ENCODE measurements at places on chromosomes 7 and 10.

- DNase-seq: no peak
Measured at GRCh38 chr7:18450019-18450418, 45.5 kb upstream of the HDAC9 start.

GRCh38 chr7:49397750-49398149 lies 375.7 kb upstream of the VWC2 start:
- no peak for DNase-seq

GRCh38 chr10:32937911-32938424 lies 20.1 kb downstream of the ITGB1 start:
- no peak for DNase-seq

DNA sequence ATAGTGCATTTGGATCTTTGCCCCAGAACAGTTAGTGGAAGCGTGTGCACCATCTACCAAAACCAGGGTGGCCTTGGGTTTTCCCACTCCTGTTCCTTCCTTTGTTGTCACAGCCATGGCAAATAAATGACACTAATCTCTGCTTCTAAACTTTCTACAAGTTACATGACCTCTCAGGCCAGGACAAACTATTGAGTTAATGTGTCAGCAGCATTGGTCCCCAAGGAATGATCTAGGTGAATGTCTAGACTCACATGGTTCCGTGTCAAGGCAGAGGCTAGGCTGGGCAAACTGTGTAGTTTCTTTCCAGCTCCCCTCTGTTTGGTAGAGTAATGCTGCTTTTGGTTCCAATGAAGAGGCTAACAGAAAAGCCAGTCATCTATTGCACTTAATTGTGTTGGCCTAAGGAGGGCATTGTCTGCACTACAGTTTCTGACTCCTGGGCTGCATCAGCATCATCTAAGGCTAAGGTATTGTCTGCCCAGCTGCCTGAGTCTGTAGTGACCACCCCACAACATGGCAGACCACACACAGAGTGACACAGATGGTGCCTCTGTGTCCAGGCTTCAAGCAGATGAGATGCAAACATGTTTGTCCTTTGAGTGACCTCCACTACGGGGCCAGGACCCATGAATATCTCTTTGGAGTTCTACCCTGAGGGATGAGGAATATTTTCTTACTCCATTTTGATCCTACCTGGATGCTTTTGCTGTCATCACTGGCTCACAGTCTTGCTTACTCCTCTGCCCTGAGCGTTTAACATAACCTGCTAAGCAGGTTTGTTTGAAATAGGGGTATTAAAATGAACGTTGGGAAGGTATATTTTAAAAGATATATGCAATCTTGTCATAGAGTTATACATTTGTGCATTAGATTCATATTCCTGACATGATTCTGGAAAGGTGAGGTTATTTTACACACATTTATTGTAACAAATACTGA lies 1.7 kb downstream of the CYP3A4 start:
- DNase-seq: no peak

DNA sequence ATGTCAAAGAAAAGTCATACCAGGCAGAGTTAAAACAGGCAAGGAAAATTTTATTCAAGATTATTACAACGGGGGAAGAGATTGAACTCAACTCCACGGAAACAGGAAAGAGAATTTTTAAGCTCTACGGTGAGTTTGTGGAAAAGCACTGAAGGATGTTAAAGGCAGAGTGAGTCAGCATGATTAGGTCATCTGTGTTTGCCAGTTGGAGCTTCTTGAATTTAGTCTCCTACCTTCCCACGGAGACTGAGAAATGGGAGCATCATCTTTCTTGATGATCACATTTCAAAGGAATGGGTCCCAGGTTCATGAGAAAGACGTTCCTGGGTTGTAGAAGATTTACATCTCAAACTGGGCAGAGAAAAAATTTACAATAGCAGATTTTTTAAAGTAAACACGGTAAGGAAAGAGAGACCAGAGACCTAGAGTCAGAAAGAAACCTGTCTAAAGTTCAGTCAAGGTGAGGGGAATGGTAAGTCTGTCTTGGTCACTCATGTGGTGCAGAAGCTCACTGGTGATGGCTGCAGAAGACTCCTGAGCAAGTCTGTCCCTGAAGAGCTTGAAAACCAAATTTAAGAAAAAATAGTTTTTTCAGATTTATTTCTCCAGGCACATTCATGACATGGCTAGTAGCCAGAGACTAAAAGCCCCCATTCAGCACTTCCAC lies 516.9 kb upstream of the LRRN3 start:
- no peak for DNase-seq

DNA sequence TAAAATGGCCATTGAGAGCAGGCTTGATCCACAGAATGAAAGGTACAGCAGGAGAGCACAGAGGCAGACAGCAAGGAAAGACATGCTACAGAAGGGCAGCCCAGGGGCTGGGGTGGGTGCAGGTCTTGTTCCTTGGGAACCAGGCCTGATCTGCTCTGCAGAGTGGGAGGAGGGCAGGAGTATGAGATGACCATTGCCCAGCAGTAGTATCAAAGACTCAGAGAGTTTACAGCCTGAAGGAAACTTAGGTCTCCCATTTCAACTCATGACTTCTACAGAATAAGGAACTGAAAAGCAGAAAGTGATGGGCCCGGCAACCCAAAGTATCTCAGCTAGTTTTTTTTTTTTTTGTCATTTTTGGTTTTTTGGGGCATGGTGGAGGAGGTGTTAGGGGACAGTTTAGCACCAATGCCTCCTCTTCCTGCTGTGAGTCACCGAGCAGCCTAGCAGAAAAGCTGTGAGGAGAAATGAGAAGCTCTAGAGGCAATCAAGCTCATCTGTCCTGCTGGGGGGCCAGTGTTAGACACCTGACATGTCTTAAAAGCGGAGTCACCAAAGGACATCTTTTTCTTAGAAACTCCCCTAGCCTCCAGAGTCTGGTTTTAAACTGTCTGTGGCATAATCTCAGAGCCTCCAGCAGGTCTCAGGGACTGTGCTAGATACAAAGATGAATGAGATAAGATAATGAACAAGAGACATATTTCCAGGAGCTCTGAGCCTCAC lies 34.3 kb upstream of the HERPUD2 start:
- no peak for DNase-seq

- no peak for DNase-seq
Measured at GRCh38 chr10:34028936-34029335, 694.5 kb upstream of the NRP1 start.
